ENCODE measurements at places on chromosomes 3 and 15.

DNA sequence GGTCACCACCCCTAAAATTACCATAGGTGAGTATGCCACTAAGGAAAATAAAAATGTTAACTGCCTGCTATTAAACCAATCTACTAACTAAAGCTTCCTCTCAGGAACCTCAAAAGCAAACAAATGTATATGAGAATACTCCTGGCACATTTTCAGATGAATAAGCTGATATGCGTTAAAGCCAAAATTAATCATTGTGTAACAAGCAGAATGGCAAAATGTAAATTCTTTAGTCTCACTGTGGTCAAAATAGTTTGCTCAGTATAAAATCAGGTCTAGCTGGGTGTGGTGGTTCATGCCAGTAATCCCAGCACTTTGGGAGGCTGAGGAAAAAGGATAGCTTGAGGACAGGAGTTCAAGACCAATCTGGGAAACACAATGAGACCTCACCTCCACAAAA, 53.6 kb downstream of the SUMF1 start:
- no peak for DNase-seq

GRCh38 chr3:142886940-142887339, 1.9 kb downstream of the PCOLCE2 start:
- no peak for DNase-seq

DNA sequence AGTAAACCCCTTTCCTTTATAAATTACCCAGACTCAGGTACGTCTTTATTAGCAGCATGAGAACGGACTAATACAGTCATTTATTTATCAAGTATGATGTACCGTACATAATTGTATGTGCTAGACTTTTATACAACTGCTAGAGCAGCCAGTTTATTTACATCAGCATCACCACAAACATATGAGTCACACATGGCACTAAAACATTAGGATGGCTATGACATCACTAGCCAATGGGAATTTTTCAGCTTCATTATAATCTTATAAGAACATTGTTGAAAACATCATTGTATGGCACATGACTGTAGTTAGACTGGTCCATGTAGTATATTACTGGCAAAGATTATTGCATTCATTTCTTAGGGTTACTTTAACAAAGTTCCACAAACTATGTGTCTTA, 121.7 kb downstream of the ZMAT3 start:
- no peak for DNase-seq

DNA sequence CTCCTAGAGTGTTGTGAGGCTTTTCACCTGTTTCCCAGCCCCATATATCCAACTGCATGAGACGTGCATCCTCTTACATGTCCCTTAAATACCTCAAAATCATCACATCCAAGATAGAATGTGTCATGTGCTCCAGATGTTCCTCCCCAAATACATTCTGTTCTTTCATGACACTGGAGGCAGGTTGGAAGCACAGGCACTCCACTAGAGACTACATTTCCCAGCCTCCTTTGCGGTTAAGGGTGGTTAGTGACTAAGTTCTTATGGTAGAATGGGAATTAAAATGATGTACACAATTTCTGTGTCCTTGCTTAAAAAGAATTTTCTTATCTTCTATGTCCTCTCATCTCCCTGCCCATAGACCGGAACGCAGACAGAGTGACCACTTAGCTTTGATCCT, 34.3 kb downstream of the TMEM40 start:
- no peak for DNase-seq

GRCh38 chr3:187352581-187353575, 15.3 kb upstream of the RTP4 start:
- no peak for DNase-seq

DNA sequence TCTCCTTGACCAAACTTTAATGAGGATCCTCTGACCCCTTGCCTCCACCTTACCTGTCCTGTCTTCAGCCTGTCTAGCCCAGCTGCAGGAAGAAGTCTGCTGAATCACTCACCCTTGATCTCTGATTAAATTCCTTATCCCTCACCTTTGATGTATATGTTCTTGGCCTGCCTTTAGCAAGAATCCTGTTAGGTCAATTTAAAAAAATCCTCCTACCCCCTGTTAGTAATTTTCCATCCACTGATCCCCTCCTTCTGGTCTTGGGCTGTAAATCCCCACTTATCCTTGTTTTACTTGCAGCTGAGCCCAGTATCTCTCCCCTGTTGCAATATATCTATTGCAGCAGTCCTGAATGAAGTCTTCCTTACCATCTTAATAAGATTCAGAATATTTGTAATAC, 39.0 kb downstream of the MYH15 start:
- no peak for DNase-seq

DNA sequence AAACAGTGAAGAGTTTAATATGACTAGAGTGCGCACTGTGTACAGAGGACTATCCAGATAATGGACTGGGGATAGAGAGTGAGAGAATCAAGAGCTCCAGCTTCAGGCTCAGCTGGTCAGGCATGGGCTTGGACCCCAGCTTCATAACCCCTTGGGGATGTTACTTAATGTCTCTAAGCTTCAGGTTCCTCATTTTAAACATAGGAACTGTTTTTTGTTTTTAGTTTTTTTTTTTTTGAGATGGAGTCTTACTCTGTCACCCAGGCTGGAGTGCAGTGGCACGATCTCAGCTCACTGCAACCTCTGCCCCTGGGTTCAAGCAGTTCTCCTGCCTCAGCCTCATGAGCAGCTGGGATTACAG, 9.9 kb upstream of the BRPF1 start:
- no peak for DNase-seq

Data from cortex of kidney (tissue), 1 donor.